Activated naive CD8-positive, alpha-beta T cell treated with anti-CD3 and anti-CD28 coated beads, Interleukin-2, amount 10 ng/mL, durations not matched to agents 7 days and 5 days (primary cell): ENCODE measurements at places on chromosomes 1 and 21. TPM values are rescaled to one million over a fixed set of nuclear protein-coding genes. Genes with fewer than 3 reads are reported as not detected.

The FCER1A gene
- total RNA-seq, result not detected

The SNRPE gene
- total RNA-seq, result 128 TPM

The TIAM1 gene
- total RNA-seq, result 21.8 TPM

The PIGP gene
- 12.4 TPM for total RNA-seq
